ENCODE measurements at places on chromosomes 3 and 15. TPM values are rescaled to one million over a fixed set of nuclear protein-coding genes. Genes with fewer than 3 reads are reported as not detected.

The SHISA5 gene
- total RNA-seq: 95.7 TPM

The GRAMD2A gene
- 0.13 TPM for total RNA-seq

The CHRFAM7A gene
- total RNA-seq: 0.51 TPM

The SKOR1 gene
- total RNA-seq: 0.22 TPM

The WNT7A gene
- total RNA-seq: 0.28 TPM

The IGDCC3 gene
- 36.8 TPM for total RNA-seq

The GOLGA8Q gene
- total RNA-seq: 2.1 TPM

The ARNT2 gene
- 5.0 TPM for total RNA-seq

The CCDC71 gene
- total RNA-seq: 25.8 TPM

The CLDN18 gene
- total RNA-seq: 0.21 TPM

The CCDC9B gene
- 8.9 TPM for total RNA-seq

The FGF7 gene
- total RNA-seq: 0.14 TPM

The GOLGA6A gene
- 2.2 TPM for total RNA-seq

The PRTG gene
- total RNA-seq: 19.5 TPM

Measured in motor neuron (in vitro differentiated cells).